Stimulated activated CD4-positive, alpha-beta T cell treated with anti-CD3 and anti-CD28 coated beads, Interleukin-1b, Interleukin-23, amount 100 ng/mL, for 24 hours (primary cell): ENCODE measurements at places on chromosomes 7 and 10.

GRCh38 chr7:80732630-80733029, 94.2 kb downstream of the CD36 start:
- DNase-seq, result no peak

DNA sequence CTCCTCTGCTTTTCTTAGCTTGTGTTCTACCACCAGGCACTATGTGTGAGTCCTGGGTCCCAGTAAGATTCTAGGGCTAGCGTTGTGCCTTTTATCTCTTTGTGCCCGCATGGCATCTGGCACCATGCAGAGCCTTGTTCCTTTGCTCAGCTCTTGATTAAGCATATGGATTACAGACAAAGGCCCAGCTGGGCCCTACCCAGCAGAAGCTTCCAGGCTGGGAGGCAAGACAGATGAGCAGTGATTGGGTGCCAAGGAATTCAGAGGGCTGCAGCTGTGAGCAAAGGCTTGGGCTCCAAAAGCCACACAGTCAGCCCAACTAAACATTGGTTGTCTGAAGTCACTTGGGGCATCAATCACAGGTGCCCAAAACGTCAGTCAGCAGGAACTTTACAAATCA, 2.0 kb downstream of the ACSM6 start:
- no peak for DNase-seq

- no peak for DNase-seq
Observed at GRCh38 chr10:36885746-36886145, 239.7 kb upstream of the ANKRD30A start.

- DNase-seq, result no peak
Observed at GRCh38 chr10:30368065-30368718, 19.1 kb upstream of the MTPAP start.

GRCh38 chr10:132710036-132710686, 75.8 kb downstream of the NKX6-2 start:
- DNase-seq, result no peak

GRCh38 chr7:148688526-148688925, 10.2 kb upstream of the CUL1 start:
- DNase-seq, result no peak

GRCh38 chr10:4043897-4044665, 259.1 kb upstream of the KLF6 start:
- no peak for DNase-seq

DNA sequence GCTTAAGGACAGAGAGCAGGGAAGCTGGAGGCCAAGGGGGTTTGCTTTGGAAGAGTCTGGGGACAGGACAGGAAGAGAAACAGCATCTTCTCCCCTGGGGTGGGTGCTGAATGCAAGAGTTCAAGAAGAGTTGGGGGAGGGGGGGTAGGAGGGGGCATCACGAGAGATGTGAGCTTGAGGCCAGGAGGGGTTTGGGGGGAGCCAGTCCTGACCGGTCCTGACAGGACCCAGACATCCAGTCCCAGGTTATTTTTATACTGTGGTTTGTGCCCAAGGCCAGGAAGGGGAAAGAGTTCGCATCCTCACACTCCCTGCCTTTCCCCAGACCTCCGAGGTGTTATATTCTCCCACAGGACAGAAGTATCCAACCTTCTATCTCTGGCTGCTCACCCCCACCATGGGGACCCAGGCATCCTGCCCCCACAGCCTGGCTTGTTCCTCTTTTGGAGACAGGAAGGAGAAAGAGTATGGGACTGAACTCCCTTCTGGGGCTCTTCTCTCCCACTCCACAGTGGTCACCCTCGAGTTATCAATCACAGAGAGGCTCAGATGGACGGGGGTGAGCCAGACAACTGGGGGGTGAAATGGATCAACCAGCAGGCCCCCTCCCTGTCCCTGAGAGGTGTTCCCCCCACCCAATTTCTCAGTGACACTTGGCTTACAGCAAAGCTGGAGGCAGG, 2.8 kb downstream of the TSC22D4 start:
- DNase-seq, result no peak

GRCh38 chr7:151900986-151901621, 24.2 kb upstream of the PRKAG2 start:
- no peak for DNase-seq

DNA sequence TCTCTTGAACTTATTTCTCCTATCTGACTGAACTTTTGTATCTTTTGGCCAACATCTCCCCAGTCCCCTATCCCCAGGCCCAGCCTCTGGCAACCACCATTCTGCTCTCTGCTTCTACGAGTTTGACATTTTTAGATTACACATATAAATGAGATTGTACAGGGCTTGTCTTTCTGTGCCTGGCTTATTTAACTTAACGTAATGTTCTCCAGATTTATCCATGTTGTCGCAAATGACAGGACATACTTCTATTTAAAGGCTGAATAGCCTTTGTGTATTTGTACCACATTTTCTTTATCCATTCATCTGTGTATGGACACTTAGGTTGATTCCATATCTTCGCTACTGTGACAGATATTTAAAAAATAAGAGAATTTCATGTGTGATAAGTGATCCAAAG, 98.6 kb downstream of the LSMEM1 start:
- no peak for DNase-seq

GRCh38 chr10:116408719-116409118, 18.9 kb upstream of the PNLIPRP3 start:
- no peak for DNase-seq

- no peak for DNase-seq
Observed at GRCh38 chr10:132110111-132110521, 44.4 kb downstream of the JAKMIP3 start.

DNA sequence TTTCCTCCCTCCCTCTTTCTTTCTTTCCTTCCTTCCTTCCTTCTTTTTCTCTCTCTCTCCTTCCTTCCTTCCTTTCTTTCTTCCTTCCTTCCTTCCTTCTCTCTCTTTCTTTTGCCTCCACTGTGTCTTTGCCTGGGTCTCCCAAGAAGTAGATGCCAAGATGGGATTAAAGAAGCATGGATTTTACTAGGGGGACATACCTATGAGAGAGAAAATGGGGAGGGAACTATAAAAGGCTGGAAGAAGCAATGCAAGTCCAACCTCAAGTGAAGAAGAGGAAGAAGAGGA, 33.3 kb upstream of the CRTAC1 start:
- no peak for DNase-seq

DNA sequence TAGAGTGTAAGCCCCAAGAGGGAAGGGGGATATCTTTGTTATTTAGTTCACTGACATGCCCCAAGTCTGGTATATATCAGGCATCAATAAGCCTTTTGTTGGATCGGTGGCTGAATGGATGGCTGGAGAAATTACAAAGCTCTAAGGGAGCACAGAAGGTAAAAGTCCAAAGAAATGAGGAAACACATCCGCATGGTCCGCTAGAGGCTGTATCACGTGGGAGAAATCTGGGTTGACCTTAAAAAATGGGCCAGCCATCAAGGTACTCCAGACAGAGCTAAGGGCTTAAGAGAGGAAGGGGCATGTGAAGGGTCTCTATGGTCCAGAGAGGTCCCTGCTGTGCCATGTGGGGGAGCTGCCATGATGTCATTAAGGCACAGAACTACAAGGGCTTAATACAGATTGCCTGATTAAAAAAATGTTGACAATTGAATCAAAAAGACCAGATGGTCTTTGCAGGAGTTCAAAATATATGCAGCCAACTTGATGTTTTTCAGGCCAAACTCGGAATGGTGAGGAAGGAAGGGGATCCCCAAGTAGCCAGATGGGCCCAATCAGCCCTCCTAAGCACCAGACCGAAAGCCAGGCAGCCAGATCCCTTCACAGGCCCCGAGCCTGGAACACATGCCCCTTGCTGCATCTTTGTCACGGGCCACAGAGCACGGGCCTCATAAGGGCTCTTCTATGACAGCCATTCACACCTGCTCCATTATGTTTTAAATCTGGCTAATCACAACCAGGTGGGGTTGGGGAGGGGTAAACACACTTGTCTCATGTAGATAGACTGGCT, 31.9 kb downstream of the SCRN1 start:
- no peak for DNase-seq

- DNase-seq, result no peak
Observed at GRCh38 chr10:109941236-109941862, 18.0 kb upstream of the XPNPEP1 start.

GRCh38 chr7:111755383-111755782, 193.1 kb upstream of the IMMP2L start:
- no peak for DNase-seq

DNA sequence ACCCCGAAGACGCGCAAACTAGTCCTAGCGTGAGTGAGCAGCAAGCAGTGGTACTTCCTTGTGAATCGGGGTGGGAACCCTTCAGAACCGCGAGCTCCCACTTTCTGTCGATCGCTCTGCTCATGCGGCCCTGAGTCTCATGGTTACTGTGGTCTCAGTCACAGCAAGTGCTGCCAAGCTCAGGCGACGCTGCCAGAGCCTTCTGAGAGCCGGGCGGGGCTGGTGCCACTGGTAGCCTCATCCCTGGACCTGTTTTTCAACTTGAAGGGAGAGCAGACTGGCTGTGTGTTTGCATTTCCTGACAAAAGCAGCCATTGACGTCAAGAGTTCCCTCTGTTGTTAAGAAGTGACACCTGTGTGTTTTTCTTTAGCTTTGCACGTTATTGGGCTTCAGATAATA, 32.9 kb upstream of the BHLHA15 start:
- no peak for DNase-seq

- DNase-seq, result no peak
Observed at GRCh38 chr7:128112781-128113221, 81.6 kb upstream of the LRRC4 start.

DNA sequence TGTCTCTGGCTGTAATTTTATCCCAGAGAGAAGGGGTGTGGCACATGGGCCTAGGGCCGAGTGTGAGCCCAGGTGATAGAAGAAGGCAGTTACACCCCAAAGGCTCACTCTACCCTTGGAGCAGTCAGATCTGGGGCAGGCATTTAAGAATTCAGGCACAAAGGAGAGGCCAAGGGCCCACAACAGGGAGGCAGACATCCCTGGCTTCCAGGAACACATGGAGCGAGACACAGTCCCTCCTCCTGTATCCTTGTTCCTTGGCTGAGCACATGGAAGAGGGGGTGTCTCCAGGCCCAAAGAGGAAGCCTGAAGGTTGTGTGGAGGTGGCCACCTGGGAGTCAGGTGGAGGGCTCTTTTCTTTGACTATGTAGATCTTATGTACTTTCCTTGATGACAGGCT, 286.2 kb downstream of the RPS24 start:
- DNase-seq, result no peak

GRCh38 chr10:102982296-102982695, 64.2 kb downstream of the CNNM2 start:
- no peak for DNase-seq

DNA sequence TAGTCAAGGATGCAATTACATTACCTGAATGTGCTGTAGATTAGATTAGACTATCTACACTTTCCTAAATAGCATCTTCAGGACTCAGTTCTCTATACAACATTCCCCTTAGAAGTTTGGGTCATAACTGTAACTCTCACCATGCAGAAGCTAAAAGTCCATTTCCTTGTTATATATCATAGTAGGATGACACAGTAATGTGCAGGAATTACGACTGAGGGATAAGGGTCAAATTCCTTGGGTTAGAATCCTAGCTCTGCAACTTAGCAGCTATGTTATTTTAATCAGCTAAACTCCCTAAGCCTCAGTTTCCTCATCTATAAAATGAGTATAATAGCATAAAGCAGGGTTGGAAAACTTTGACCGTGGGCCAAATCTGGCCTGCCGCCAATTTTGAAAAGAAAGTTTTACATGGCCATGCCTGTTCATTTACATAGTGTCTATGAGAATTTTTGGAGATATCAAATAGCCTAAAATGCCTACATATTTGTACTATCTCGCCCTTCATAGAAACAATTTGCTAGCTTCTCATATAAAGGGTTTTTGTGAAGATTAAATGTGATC, 14.8 kb downstream of the NRCAM start:
- DNase-seq, result no peak

DNA sequence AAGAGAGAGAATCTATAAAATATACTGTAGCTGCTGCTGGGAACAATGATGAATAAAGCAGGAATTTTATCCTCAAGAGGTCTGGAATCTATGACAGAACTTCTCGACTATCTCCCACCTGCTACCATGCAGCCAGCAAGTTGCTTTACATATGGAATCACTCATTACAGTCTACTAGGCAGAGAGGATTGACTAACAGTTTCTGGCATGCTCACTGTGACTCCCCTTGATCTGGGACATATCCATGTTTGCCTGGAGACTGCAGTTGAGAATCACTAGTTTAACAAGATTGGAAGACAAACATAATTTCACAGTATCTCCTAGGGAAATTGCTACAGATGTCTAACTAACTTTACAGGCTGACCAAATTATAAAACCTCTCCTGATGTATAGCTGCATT, 13.3 kb downstream of the GPR37 start:
- no peak for DNase-seq

DNA sequence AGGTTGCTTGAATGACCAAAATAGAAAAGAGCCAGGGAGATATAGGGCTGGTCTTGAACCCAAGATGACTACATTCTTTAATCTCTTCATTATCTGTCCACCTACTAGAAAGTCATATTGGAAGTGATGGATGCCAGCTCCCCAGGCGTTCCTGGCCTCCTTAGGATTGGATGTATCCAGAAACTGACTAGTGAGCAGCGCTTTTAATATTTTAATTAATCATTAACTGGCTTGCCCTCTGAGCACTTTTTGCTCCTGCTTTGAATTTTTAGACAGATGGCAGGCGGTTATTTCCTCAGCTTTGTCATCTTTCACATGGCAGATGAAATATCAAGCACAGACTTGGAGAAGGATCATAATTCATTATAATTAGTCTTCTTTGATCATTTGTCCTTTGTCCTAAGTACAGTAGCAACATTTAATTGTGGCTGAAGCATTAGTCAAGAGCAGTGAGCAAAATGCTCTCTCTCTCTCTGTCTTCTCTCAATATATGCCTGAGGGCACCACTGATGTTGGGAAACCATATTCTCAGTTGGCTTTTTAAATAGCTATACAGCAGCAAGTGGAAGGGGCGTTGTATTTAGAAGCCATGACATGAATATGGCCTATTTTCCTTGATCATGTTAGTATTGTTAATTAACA, 588.0 kb downstream of the NRG3 start:
- DNase-seq, result no peak

DNA sequence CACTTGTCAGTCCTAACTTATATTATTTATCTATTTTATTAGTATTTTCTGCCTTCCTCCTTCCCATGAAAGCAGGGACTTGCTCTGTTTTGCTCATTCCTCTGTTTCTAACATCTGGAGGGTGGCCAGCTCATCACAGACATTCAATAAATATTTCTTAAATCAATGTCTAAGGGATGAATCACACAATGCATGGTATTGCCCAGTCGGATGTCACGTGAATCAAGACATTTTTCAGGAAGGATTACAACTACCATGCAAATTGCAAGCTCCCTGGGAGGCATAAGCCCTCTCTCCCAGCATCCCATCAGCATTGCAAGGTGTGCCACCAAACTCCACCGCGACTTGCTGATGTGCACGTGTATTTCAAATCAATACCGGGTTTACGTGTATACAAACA, 146.6 kb upstream of the RNF32 start:
- DNase-seq, result no peak

DNA sequence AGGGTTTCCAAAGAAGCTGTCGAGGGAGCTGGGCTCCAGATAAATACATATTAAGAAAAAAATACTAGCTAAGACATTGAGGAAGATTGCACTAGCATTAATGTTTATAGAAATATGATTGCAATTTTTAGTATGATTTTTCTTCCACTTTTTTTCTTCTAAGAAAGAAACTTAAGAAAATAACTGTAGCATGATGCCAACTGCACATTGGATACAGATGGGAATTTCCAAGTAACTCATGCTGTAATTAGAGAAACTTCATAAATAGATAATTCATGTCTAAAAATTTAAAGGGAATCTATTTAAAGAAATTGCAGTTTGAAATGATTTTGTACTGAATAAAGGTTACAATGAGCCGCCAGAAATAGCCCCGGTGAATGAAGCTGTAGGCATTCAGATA, 119.4 kb downstream of the POLR1F start:
- no peak for DNase-seq
